ENCODE measurements at places on chromosomes 13 and 19.

DNA sequence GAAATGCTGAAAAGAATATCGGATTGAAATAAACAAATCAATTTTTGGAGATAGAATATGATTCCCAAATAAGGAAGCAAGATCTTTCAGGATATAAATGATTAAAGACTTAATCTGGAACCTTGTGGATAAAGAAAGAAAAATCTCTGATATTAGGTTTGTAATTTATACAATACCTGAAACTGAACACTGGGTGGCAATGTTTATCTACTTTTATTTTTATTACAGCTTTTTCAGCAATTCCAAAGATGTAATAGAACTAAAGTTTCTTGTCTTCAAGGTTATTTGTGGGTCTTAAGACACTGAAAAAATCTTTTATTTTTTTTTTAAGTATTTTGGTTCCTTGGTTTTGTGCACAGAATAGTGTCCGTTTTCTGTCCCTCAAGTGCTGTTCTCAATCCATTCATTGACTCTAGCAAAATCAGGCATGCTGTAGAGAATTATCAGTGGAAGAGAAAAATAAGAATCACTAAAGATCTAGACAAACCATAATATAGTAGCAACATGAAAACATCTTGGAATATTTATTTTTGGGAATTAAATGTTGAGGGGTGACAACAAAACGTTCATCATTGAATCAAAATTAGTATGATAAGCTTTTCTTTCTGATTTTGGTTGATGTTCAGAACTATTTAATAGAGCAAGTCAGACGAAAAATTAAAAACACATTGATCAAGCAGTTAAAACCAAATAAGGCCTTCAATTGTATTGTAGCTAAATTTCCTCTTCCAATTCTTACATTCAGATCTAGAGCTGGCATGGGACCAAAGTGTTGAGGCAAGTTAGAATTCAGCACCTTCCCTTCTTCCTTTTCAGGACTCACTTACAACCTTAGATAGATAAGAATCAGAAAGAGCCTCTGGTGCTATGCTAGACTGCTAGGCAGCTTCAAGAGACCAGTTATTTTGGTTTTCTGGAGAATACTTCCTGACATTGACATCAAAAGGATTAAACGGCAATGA lies 704.4 kb upstream of the PCDH20 start:
- DNase-seq = peak; percentile 1

DNA sequence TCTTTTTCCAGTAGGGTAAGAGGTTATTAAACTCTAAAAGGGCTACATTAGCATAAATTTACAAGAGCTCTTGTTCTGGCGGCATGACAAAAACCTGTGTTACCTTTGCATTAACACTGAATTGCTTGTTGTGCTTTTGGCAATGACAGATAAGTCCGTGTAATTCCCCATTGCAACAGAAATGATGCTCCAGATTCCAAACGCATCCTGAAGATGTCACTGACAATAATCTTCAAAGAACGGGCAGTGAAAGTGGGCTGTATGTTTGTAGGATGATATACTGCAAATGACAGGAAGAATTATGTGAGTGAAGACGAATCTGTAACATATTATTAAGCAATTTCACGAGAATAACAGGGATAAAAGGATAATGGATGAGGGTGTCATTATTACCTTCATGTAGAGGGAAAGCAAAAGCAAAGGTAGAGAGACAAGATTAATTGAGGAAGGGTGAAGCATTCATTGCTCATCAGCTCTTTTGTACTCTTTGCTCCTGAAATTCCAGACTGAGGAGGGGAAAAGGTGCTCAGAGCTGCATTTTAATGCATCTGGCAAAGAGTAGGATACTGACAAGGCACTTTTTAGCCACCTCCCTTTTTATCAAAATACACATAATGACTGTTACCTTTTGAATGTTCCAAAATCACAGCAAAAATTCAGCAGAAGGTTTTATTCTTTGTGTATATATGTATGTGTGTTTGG lies 38.5 kb upstream of the MAB21L1 start:
- DNase-seq = no peak

- no peak for DNase-seq
Observed at GRCh38 chr13:103517066-103517767, 451.0 kb upstream of the SLC10A2 start.

DNA sequence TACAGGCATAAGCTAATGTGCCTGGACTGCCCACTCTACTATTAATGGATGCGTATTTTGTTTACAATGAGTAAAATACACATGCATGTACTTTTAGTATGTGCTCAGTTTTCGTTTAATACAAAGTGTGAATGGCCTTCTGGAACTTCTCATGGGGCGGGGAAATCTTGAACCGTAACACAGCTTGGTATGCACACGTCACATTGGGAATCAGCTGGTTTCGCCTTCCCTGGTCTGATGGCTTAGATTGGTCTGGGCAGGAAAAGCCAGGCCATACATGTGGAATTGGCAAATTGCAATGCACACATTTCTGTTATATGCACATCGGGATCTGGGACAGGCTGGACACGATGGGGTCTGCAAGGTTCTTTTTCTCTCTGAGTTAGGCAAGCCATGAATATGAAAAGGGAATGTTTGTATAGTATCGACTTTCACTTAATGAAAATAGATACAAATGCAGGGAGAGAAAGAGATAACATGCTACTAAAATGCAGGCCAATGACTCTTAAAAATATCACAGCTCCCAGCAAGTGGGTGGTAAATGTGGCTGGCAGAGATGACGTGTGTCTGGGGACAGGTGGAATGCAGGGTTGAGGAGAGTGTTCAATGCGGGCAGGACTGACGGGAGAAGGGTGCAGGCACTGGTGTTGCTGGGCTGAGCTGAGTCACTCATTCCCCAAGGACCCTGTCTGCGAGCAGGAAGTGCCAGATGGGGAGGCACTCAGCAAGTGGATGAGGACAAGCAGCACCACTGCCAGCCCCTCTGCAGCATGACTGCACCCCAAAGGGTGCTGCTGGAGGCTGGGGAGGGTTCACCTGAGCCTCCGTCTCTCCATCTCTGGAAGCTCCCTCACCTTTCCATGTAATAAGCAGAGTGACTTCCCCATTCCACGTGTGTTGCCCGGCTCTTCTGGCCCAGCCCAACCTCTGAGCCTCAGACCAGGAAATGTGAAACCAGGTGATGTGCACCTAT lies 204.0 kb upstream of the GPR12 start:
- DNase-seq = no peak

GRCh38 chr13:108272333-108272732 lies 2.8 kb downstream of the TNFSF13B start:
- no peak for DNase-seq

Measured in GM12891 (cell line).